Activated CD4-positive, alpha-beta memory T cell treated with anti-CD3 and anti-CD28 coated beads for 36 hours (primary cell): ENCODE measurements at places on chromosomes 3 and 15.

DNA sequence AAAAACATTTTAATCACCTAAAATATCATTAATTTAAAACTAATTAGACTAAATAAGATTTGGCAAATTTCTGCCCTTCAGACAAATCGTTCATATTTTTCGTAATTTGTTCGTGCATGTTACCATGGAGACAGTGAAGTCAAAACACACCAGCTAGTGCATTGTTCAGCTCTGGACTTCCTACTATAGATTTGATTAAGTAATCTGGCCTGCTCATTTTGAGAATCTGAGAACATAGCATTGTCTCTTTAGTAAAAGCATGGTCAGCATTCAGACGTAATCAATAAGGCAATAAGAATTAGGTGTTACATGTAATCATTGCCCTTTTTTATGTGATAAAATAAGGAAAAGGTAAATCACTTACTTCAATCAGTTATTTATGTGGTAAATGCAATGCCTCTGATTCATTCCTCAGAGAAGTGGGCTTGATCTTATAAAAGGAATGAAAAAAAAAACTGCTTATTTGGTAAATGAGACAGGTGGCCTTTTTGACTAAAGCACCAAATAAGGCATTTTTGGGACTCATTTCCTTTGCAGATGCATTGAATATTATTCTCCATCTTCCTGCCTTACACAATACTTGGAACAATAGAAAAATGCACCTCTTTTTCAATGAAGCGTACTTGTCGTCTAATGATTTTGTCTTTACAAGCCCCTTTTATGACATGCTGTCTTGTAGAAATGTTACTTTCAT lies 84.5 kb upstream of the FNDC3B start:
- no peak for DNase-seq

DNA sequence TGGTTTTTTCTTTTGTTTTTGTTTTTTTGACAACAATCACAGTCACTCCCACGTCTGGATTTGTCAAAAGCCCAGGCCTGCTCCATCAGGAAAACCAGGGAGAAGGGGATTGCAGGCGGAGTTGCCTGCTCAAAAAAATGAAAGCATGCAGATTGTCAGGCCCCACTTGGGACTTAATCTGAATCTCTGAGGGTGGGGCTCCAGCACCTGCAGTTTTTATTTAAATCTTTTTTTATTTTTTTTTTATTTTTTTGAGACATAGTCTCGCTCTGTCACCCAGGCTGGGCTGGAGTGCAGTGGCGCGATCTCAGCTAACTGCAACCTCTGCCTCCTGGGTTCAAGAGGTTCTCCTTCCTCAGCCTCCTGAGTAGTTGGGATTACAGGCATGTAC lies 140.9 kb downstream of the FOXP1 start:
- DNase-seq: no peak

GRCh38 chr3:45761831-45762230 lies 34.5 kb downstream of the SLC6A20 start:
- no peak for DNase-seq

- DNase-seq: no peak
These were observed 7.5 kb downstream of the INAFM2 start for GRCh38 chr15:40331026-40331425.

DNA sequence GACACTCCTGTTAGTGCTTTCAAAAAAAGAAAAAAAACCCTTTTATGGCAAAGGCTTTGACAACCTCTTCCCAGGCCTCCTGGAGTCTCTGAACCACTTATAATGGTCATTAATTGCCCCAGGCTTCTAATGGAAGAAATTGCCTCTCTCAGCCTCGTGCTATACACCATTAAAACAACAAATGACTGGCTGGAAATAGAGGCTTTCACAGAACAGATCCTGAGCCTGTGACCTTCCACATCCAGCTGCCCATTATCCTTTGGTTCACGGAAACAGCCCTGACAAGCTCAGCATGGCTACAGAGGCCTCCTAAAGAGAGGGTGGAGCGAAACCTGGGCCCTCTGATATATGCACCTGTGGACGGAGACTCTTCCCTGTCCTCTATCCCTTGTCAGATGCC lies 26.8 kb upstream of the MKRN3 start:
- DNase-seq: no peak

- DNase-seq: no peak
These were observed 431.2 kb downstream of the LPP start for GRCh38 chr3:188584958-188585689.

GRCh38 chr3:15635121-15635661 lies 33.6 kb downstream of the BTD start:
- DNase-seq: no peak
